ENCODE measurements at places on chromosomes 6 and 20.

DNA sequence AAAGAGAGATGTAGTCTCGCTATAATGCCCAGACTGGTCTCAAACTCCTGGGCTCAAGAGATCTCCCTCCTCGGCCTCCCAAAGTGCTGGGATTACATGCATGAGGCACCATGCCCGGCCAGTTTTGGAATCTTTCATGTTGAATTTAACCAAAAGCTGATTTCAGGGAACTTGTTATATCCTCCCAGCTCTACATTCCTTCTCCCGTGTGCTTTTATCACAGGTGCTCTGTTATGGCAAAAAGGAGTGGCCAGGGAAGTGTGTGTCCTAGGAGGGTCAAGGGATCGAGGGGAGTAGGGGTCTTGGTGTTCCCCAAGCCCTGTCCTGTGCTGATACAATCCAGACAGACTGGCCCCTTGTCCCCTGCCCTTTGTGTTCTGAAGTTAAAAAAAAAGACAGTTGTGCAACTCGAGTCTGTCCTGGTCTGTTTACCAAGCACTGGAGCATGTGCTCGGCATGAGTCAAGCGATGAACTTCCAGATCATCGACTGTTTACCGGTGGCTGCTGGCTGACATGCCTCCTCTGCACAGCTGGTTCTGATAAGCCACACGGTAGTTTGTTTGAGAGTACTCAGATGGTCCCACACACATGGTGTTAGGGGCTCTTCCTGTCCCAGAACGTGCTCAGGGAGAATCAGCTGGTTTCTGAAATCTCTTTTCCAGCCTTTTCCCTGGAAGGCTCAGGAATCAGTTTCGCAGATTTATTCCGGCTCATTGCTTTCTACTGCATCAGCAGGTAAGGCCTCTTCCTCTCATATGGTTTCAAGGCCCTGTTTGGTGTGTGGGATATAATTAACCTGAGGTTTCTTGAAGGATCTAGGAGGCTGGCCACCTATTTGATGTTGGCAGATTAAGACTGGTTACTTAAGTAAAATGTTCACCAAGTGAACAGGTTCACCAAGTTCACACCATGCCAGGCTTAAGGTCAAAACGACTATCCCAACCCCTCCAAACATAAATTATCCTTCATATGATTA is 52.6 kb upstream of the NAA20 start:
- no peak for DNase-seq

- DNase-seq = no peak
These were observed 7.4 kb downstream of the FOXO3 start for GRCh38 chr6:108568101-108568500.

DNA sequence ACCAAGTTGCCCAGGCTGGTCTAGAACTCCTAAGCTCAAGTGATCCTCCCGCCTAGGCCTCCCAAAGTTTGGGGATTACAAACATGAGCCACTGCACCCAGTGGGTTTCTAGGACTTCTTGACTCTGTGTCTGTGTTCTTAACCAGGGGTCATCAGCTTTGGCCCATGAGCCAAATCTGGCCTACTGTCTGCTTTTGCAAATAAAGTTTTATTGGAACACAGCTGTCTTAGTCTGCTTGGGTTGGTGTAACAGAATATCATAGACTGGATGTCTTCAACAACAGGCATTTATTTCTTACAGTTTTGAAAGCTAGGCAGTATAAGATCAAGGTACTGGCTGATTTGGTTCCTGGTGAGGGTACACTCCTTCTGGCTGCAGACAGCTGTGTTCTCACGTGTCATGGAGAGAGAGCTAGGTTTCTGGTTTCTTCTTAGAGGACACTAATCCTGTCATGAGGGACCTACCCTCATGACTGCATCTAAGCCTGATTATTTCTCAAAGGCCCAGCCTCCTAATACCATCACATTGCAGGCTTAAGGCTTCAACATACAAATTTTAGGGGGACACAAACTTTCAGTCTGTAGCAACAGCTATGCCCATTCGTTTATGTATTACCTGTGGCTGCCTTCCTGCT is 23.3 kb downstream of the ARFGEF2 start:
- no peak for DNase-seq

GRCh38 chr6:15080895-15081294 is 165.0 kb upstream of the JARID2 start:
- DNase-seq = no peak

GRCh38 chr20:1933465-1933870 is 38.3 kb downstream of the SIRPA start:
- DNase-seq = no peak

- no peak for DNase-seq
These were observed 494.9 kb downstream of the KIF16B start for GRCh38 chr20:16078172-16078898.

GRCh38 chr20:50331469-50332363 is 141.1 kb downstream of the CEBPB start:
- no peak for DNase-seq

DNA sequence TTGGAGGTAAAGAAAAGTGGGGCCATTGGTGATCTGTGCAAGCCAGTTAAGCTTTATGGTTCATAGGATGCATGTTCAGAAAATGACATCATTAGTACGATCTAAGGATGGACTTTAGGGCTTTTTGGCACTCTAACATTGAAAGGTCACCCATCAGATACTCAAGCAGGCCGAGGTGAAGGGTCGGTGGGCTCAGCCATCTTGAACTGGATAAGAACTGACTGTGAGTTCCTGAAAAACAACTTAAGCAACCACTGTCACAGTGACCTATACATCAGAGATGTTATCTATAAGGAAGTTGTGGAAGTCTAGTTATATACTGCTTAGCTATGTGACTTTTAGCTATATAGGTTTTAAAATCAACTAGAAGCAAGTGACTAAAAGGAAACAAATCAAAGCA is 13.0 kb upstream of the ITCH start:
- no peak for DNase-seq

DNA sequence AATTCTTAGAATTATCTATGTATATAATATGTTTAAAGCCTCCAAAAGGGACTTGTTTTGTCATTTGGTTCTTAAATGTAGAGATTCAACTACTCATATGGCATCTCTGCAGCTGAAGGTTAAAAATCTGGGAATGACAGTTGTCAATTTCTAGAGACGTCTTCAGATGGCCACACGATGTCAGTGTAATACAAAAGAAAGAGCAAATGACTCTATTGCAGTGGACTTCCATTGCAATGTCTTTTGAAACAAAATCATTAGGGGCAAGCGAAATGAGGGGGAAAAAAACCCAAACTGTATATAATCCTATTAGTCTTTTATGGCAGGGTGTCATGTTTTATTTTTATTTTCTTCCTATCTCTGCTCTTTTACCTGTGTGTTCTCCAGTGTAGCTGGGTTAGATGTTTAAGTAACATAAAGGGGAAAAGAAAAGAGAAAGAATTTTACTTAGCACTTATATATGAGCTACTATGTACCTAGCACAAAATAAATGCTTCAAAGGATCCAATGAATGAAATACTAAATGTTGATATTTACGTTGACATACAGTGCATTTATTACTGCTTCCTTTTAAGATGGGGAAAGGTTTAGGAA is 26.2 kb downstream of the CCN2 start:
- DNase-seq = no peak

- DNase-seq = no peak
These were observed 314.8 kb downstream of the SOX4 start for GRCh38 chr6:21908161-21908848.

- DNase-seq = no peak
These were observed 38.1 kb upstream of the NOX3 start for GRCh38 chr6:155493694-155494143.

Data from stimulated activated naive CD8-positive, alpha-beta T cell treated with anti-CD3 and anti-CD28 coated beads, Interleukin-15, amount 100 ng/mL, for 72 hours (primary cell).